Activated effector memory CD4-positive, alpha-beta T cell treated with anti-CD3 and anti-CD28 coated beads, Interleukin-2, amount 50 U/mL, for 16 hours (primary cell): ENCODE measurements at places on chromosomes 13 and 19.

- DNase-seq, result no peak
Measured at GRCh38 chr19:58400316-58400915, 5.0 kb downstream of the RNF225 start.

DNA sequence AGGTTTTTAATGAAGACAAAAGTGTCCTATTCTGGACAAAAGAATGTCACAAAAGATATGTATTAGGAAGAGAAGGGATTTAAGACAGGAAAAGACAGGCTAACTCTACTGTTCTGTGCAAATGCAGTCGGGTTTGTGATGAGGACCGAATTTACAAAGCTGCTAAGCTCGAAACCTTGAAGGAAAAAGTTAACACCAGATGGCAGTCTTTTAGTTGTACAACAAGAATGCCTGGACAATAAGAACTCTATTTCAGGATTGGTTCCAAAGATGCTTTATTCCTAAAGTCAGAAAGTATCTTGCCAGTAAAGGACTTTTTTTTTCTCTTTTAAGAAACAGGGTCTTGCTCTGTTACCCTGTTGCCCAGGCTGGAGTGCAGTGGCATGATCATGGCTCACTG, 51.1 kb downstream of the HS6ST3 start:
- no peak for DNase-seq

GRCh38 chr13:92656103-92656502, 570.5 kb upstream of the GPC6 start:
- DNase-seq, result no peak

DNA sequence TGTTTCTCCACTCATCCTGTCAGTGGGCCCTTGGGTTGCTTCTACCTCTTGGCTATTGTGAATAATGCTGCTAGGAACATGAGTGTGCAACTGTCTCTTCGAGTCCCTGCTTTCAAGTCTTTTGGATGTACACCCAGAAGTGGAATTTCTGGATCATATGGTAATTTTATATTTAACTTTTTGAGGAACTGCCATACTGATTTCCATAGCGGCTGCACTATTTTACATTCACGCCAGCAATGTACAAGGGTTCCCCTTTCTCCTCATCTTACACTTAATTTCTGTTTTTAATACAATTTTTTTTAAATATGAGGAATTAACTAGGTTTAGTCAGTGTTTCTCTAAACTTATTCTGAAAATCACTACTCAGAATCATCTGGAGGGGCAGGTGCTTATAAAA, 24.2 kb upstream of the SLC46A3 start:
- DNase-seq, result no peak

DNA sequence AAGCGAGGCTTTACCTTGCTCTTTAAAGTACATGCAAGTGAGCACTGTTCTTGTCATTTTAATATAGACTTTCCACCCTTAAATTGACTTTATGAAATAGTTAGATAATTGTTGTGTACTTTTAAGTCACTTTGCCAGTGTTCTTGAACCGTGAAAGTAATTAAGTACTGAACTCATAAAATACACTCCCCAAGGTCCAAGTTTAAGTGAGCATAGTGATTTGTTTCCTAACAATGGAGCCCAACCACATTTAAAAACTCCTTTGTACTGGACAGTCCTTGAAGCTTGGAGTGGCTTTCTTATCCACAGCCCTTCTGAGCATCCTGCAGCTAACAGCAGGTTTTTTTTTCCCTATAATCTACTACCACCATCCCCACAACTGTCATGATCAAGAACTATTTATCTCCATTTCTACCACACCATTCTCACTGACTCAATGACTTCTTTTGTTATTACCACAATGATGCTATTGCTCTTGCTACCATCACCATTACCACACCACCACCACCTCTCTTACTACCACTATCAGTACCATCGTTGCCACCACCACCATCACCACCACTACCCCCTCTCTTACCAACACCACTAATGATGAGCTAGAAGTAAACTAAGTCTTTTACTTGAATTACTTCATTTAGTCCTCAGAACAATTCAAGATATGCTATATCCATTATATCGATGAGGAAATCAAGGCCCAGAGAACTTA, 452.6 kb downstream of the DIAPH3 start:
- DNase-seq, result no peak

GRCh38 chr19:16594681-16595091, 22.5 kb upstream of the SLC35E1 start:
- DNase-seq, result peak; percentile 69

DNA sequence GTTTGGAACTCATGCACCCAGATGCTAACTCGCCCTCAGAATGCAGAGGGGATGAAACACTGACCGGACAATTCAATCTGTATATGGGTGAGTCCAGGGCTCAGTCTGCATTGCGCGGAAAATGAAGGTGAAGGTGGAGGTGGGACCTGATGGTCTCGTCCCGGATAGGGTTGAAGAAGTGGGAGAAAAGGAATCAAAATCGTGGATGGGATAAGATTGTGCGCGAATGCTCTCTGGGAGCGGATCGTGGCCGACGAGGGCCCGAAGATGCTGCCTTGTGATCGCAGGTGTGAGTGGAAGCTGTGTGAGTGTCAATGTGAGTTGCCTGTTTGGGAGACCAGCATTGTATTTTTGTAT, 594 bp upstream of the ZNF850 start:
- DNase-seq, result no peak

- DNase-seq, result no peak
Measured at GRCh38 chr19:870314-870713, 10.8 kb downstream of the CFD start.

DNA sequence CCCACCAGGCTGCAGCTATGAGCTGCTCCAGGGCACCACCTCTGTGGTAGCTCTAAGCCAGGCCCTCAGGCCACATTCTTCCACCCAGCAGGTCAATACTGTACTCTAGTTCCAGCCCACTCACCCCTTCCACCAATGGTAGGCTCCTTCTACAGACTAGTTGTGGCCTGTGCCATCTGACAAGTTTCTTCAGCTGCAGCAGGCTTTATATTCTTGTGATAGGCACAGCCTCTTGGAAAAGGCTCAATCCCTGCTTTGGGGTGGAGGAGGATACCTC, 8.5 kb downstream of the MICU2 start:
- DNase-seq, result no peak

GRCh38 chr19:50419022-50419579, 363 bp downstream of the SPIB start:
- DNase-seq, result no peak

DNA sequence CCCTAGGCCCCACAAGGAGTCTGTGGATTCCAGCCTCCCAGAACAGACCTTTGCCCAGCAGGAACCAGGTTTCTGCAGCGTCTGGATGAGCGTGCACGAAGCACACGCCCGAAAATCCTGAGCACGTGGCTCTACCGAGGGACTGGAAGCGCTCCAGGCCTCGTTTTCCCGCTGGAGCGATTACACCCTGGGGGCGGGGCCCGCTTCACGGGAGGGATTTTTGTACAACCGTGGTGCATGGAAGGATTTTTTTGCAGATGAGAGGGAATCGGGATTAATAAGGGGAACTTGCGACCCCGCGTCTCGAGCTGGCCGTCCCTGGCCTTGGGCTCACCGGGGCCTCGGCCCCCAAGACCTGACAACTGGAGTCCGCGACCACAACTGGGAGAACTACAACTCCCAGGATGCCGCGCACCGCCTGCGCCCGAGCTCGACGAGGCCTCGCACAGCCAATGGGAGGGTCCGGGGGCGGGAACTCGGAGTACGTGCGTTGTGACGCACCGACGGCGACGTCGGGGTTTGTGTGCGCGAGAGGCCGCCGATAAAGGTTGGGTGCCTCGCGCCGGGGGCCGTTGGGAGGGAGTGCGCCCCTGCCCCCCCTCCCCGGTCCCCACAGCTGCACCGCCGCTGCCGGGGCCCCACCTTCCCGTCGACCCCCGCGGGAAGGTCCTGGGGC, at the start of gene ZNF628:
TSS of gene ZNF628 (plus strand) at position 518 of the 676 bp plus-strand sequence. CDS start 3,294 bp downstream, outside the sequence.
- peak; percentile 99 for DNase-seq

GRCh38 chr19:46340051-46340659, 6.7 kb upstream of the PPP5C start:
- no peak for DNase-seq

- no peak for DNase-seq
Measured at GRCh38 chr19:49849433-49850220, 1.3 kb upstream of the PTOV1 start.

DNA sequence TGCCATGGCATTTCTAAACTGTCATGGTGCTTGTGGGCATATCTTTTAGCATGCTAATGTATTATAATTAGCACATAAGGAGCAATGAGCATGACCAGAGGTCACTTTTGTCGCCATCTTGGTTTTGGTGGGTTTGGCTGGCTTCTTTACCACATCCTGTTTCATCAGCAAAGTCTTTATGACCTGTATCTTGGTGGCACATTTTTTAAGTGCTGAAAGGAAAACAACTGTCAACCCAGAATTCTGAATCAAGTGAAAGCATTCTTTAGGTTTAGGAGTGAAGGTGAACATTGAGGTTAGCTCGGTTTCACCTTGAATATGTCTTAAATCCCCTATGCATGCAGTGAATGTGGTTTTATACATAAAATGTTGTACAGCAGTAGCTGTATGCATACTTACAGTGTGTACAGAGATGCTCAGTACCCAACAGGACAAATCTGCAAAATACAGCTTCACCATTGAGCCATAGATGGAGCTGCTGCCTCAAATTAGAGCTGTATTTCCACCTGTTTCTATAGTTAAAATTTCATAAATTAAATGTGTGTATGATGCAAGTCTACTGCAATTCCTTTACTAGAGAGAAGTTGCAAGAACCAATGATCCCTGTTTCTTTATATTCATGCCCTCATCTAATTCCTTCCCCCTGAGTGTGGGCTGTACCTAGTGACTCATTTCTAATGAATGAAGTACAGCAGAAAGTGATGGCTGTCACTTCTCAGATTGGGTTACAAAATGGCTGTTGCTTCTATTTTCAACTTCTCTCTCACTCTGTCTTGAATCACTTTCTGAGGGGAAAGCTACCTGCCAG, 25.2 kb upstream of the IGSF23 start:
- no peak for DNase-seq

- no peak for DNase-seq
Measured at GRCh38 chr19:55090564-55090963, 14.9 kb downstream of the EPS8L1 start.

DNA sequence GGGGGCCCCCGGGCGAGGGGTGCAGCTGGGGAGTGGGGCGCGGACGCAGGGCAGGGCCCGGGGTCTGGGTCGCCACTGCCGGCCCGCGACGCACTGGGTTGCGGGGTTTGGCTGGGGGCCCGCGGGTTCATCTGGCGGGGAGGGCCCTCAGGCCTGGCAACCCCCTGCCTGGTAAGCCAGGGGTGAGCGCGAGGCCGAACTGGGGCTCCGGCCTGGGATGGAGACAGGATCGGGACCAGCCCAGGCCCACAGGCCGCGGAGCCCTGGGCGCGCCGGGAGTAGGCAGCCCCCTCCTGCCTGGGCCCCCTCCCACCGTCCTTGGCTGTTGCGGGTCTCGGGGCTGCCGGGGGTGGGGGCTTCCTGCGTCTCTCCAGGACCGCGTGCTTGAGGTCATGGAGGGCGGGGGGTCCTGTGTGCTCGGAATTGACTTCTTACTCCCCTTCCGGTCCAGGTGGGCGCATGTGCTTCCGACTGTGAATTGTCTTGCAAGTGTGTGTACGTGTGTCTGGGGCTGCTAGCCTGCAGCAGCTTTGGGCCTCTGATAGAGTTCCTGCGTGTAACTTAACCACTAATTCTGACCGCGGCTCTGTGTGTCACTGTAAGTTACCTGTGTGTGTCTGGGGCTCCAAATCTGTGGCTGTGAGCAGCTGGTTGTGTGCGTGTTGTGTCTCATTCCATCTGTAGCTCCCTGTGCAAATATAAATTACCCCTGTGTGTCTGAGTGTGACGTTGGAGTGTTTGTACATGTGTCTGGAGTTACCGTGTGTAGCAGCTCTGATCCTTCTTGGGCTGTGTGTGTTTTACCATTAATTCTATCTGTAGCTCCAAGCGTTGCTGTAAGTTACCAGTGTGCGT, 751 bp downstream of the GRAMD1A start:
- DNase-seq, result peak; percentile 83

- no peak for DNase-seq
Measured at GRCh38 chr19:41565379-41565720, 10.6 kb upstream of the CEACAM21 start.

DNA sequence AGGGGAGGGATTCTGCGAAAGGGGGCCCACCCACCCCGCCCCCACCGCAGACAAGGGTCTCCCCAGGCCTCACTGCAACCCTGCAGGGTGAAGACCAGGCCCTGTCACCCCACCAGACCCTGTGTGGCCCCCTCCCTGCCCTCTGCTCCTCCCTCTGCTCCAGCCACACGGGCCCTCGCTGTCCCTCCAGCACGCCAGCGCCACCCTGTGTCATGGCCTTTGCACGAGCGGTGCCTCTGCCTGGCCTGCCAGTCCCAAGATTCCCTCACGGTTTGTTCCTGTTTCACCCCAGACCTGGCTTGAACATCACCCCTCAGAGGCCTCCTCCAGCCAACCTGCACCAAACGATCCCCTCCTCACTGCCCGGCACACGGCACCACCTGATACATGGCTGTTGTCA, 27.3 kb downstream of the PIP5K1C start:
- no peak for DNase-seq

DNA sequence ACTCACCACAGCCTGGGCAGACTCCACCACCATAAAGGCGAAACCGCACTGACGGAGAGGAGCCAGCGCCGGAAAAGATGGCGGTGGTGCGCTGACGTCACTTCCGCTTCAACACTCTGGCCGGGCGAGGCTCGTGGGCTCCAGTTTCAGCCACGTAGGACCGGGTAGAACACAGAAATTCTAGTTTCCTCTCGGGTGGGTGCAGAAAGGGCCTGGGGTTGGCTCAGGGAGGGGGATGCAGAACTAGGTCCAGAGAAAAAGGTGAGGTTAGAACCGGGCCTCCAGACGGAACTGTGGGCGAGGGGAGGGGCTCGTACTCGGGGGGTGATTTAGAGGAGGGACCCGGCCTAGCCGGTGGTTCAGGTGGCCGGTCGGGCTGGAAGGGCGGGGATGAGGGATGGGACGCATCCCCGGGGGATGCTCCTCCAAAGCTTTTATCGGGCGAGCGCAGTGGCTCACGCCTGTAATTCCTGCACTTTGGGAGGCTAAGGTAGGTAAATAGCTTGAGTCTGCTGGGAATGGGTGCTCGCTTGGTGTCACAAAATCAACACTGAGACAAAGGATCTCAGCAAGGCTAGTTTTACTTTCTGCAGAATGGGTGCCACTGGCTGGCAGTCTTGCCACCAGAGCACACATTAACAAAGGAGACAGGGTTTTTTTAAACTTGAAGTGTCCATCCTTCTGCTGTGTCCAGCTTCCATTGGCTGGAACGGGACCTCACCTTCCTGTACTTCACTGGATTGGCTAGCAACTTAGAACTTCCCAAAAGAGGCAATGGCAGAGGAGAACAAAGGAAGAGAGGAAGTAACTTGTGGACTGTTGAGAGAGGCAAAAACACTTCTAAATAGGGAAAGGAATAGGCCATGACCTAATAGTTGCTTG, at the start of gene ZNF561:
TSS of gene ZNF561 (minus strand) at position 77 of the 882 bp plus-strand sequence. CDS start 1,776 bp downstream, outside the sequence.
- peak; percentile 95 for DNase-seq

- no peak for DNase-seq
Measured at GRCh38 chr19:30897034-30897433, 452.2 kb downstream of the TSHZ3 start.

- no peak for DNase-seq
Measured at GRCh38 chr13:60329221-60329923, 67.6 kb upstream of the TDRD3 start.
